Right renal pelvis (tissue), 4 donors: ENCODE measurements at places on chromosomes 11 and 22.
A peak's percentile ranks its signal among the peaks of the same experiment; 100 is the strongest.

GRCh38 chr11:46120346-46121300, 631 bp downstream of the PHF21A start:
- DNase-seq: peak; percentile 64

DNA sequence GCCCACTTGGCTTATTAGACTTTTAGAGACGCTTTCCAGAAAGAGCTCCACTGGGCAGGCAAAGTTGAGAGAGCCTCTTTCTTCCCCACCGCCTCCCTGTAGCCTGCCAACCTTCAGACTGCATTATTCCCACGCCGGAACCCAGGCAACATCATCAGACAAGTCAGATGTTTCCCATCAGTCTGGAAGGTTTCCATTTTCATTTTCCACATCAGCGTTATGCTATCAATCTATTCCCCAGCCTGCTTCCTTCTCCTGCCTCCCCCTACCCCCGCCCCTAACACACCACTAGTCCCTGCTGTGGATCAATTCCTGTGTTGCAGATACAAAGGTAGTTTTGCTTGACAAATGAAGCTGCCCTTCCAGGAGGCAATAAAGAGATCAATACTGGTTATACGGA, 184.8 kb downstream of the DSCAML1 start:
- DNase-seq: no peak

DNA sequence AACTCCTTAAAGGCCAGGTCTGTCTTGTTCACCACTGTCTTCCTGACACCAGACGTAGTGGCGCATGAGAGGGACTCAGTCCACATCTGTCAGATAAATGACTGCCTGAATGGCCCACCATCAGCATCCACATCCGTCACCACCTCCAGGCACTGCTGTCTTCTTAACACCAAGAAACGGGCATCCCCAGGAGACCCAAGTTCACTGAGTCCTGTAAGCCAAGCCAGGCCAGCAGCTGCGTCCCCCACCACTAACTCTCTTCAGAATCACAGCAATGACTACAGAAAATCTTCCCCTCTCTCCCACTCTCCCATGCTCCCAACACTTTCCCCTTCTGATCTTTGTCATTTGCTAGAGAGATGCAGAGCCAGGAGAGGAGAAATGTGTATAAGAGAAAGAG, 47.3 kb upstream of the LRRC32 start:
- DNase-seq: no peak

- DNase-seq: no peak
Measured at GRCh38 chr11:93905384-93905783, 55.0 kb upstream of the VSTM5 start.

GRCh38 chr22:48428631-48429371, 1398.9 kb downstream of the BRD1 start:
- no peak for DNase-seq

GRCh38 chr22:44891293-44891747, 118.5 kb downstream of the PHF21B start:
- no peak for DNase-seq

- no peak for DNase-seq
Measured at GRCh38 chr11:117186431-117186761, 7.9 kb downstream of the SIDT2 start.

DNA sequence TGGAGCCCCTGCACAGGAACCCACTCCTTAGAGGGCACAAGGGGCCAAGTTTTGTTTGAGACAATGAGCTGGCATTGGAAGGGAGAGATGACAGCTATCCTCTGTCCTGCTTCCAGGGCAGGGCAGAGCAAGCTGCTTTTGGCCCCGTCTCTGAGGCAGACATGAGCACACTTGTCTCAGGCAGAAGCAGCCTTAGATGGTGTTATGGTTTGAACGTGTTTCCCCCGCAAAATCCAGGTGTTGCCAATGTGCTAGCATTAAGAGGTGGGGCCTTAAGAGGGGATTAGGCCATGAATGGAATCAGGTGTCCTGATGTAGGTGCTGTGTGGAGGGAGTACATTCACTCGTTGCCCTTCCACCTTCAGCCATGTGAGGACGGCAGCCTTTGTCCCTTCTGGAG, 2.5 kb downstream of the TP53AIP1 start:
- no peak for DNase-seq
